HuH-7.5 (cell line): ENCODE measurements at places on chromosomes 5 and 9.

DNA sequence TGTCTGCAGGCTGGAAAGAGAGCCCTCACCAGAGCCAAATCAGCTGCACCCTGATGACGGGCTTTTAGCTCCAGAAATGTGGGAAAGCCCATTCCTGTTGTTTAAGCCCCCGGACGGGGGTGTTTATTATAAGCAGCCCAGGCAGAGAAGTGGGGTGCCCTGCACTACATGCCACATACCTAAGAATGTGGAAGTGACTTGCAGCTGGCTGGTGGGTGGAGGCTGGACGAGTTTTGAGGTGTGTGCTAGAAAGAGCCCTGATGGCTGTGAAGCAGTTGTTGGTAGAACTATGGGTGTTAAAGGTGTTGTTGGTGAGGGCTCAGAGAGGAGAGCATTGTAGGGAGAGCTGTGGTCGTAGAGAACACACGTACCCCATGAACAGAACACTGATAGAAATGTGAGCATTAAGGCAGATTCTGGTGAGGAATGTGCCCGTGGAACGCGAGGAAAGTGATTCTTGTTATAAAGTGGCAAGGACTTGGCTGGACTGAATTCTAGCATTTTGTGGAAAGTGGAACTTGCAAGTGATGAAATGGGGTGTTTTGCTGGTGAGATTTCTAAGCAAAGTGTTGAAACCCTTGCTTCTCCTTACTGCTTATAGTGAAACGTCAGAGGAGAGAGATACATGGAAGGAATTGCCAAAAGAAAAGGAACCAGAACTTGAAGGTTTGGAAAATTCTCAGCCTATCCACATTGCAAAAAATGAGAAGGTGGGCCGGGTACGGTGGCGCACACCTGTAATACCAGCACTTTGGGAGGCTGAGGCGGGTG lies 38.9 kb downstream of the AHRR start:
- DNase-seq = no peak

DNA sequence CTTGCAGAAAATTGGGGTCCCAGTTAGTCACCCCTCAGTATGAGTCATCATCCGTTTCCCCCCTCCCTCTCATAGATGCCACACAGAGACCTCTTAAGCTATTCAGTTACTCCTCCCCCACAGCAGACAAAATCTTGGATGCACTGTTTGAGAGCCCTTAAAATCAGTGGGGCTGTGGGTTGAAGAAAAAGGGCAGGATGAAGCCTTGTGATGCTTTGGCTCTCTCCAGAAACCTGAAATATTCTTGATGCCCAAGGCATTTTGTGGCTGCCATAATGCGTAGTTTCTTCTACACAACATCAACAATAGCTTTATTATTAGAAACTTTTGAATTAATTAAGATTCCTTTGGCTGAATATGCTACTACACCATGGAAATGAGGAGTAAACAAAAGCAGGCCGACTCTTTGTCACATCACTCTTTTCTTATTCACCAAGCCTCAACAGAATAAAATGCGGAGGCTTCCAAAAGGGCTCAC lies 133.8 kb downstream of the MRPS30 start:
- no peak for DNase-seq

DNA sequence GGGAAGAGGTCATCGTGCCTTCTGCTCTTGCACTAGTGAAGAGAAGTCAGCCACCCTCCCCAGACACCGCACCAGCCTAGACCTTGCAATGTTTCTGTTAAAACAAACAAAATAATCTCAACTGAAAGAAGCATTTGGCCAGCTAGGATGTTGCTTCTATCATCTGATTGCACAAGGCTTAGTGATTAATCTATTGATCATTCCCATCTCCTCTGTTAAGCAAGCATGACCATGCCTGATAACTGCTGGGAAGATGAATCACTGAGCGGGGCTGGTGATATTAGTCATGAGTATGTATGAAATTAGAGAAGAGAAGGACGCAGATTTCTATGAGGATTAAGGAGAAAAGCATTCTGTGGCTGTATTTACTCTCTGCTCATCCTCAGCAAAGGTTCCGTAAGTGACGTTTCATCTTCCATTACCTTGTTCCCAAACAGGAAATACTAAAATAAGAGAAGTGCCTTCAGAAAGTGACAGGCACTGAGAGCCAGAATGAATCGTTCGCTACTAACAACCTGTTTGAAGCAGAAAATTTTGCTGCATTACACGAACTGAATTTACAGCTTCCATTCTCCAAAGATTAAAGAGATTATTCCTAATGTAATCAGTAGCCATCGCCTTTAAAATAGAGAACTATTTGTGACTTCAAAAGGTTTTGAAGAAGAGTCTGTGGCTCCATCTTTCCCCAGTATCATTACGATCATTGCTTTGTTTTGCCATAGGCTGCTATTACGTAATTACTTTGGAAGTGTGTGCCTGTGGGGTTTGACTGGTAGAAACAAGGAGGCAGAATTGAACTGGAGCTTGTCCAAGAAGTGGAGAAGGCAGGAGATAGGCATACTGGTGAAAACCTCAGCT lies 219.1 kb downstream of the MED10 start:
- DNase-seq = no peak

DNA sequence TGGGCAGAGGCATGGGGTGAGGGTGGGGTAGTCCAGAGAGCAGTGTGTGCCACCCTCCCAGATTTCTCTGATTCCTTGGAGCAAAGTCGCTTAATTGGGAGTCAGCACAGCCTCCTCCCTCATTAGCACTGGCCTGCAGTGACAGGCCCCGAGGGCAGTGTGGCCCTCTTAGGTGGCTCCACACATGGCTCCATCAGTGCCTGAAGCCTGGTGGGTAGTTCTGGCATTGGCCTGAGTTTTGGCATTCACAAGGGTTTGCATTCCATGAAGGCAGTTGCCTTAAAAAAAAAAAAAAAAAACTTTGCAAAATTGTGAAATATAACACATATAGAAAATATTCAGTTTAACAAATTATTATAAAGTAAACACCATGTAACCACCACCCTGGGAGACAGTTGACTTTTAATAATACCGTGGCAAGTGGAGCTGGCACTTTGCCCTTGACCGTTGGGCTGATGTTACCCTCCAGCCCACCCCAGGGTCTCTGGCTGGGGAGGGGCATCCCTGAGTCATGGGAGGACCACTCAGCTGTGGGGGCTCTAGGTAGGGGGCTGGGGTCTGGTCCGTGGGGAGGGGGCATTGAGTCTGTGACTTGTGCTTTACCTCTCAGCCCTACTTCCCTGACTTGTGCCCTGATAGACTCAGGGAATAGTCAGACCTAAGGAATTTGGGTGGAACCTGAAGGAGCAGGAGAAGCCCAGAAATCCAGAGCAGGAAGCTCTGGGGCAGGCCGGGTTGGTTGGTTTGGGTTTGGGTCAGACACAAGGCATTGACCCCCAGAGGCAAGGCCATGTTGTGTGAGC lies 51.3 kb upstream of the PITX1 start:
- DNase-seq = no peak

DNA sequence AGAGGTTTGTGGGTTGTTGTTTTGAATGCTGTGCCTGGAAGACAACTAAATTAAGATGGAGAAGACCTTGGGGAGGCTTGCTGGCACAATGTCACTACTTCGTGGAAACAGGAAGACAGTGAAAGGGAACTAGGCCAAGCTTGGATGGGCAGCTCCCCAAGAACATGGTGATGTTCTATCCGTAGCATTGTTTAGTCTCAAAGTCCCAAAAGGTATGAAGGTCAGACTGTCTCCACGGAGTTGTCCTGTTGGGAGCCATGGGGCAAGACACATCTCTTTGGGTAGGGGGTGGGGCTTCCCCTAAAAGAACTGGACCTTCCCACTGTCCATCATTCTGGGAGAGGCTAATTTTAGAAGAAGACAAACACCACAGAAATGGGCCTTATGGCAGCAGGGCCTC lies 140.5 kb downstream of the ENTREP1 start:
- DNase-seq = no peak

- DNase-seq = no peak
Observed at GRCh38 chr9:89410641-89411350, 87.1 kb downstream of the SEMA4D start.

GRCh38 chr5:98791898-98792580 lies 18.6 kb downstream of the RGMB start:
- DNase-seq = no peak

GRCh38 chr5:109819878-109820277 lies 130.2 kb downstream of the MAN2A1 start:
- DNase-seq = no peak

DNA sequence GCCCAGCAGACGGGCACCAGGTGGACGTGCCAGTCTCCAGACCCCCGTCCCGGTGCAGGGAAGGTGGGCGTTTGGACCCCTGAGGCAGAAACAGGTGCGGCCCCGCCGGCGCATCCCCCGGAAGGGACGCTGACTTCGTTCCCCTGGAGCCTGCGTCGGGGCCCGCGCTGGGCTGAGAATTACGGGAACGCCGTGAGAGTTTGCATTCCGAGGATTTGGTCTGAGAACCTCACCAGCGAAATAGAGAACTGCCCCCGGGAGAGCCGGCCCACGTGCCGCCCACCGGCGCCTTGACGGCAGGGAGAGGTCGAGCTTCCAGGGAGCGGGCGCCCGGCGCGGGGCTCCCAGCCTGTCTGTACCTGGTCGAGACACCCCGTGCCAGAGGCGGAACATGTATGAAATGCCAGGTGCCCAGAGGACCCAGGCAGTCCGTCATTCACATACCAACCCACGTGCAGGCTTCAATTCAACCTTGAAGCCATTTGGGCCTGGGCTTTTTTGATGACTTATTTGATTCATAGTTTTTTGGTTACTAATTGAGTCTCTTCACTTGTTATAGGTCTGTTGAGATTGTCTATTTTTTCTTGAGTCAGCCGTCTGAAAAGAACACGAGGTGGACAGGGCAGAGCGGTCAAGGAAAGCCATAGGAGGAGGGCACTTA lies 877 bp upstream of the CAMSAP1 start:
- DNase-seq = no peak

DNA sequence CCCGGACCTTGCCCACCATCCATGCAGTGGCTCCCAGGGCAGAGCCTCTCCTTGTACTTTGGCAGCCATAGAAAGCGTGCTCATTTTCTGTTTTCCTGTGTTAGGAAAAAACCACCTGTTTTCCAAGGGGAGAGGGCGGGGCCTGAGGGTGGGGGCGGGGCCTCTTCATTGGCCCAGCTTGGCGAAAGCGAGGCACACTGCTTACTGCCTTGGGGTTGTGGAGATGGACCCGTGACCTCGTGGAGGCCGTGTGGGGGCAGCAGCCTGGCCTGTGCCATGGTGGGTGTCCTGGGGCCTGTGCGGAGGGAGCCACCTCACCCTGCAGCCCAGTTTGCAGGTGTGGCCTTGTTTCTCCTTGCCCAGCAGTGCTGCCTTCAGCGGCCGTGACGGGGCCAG lies 4.4 kb upstream of the TOR4A start:
- no peak for DNase-seq

- peak; percentile 50 for DNase-seq
Observed at GRCh38 chr9:92247981-92248380, 45.5 kb downstream of the IARS1 start.

- peak; percentile 47 for DNase-seq
Observed at GRCh38 chr5:123088031-123088805, 823 bp upstream of the PRDM6 start.

DNA sequence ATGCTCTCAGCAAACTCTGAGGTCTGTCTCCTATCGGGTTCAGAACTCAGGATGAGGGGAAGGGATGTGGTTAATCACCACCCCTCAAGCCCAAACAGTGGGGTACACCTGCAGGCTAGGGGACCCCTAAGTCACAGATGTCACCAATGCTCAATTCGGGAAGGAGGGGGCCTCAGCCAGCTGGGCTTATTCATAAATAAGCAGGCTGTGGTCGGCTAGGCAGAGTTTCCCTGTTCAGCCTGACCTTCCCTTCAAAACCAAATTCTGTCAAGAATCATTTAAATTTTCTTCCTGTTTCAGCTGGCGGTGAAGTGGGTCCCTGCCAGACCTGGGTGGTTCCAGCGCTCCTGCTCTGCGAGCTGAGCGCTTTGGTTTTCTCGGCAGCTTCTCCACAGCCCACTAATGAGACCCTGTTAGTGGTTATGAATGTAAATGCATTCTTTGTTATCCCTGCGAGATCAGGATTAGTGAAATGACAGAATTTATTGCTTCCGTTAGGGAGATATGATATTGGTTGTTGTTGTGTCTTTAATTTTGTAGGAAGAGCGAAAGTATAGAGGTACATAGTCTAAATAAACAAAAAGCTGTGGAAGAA lies 68.3 kb downstream of the AK8 start:
- no peak for DNase-seq

- no peak for DNase-seq
Observed at GRCh38 chr5:149550594-149551226, 529 bp downstream of the CSNK1A1 start.

- no peak for DNase-seq
Observed at GRCh38 chr5:130601-131131, 38.7 kb downstream of the PLEKHG4B start.

DNA sequence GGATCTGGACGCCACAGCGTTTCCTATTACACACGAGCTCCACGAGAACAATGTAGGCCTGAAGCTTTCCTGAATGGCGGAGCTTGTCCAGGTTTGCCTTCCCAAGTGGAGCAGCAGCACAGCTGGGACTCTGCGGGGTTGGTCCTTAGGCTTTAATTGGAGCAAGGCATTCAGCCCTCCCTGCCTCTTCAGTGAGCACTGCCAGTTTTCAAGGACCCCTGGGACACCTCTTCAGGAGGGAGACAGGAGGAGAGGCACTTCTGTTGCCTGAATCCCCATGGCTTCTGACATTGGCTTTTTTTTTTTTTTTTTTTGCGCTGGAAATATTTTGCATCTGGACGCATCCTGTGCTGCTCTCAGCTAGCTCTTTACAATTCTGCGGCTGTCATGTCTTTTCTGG lies 179.4 kb downstream of the SEMA6A start:
- DNase-seq = no peak
